ENCODE measurements at places on chromosomes 5 and 9.

GRCh38 chr5:79886456-79886855, 104.6 kb downstream of the MTX3 start:
- DNase-seq = no peak

- DNase-seq = no peak
Measured at GRCh38 chr5:143677403-143677802, 134.6 kb upstream of the HMHB1 start.

- DNase-seq = no peak
Measured at GRCh38 chr5:158027806-158028775, 169.1 kb upstream of the CLINT1 start.

DNA sequence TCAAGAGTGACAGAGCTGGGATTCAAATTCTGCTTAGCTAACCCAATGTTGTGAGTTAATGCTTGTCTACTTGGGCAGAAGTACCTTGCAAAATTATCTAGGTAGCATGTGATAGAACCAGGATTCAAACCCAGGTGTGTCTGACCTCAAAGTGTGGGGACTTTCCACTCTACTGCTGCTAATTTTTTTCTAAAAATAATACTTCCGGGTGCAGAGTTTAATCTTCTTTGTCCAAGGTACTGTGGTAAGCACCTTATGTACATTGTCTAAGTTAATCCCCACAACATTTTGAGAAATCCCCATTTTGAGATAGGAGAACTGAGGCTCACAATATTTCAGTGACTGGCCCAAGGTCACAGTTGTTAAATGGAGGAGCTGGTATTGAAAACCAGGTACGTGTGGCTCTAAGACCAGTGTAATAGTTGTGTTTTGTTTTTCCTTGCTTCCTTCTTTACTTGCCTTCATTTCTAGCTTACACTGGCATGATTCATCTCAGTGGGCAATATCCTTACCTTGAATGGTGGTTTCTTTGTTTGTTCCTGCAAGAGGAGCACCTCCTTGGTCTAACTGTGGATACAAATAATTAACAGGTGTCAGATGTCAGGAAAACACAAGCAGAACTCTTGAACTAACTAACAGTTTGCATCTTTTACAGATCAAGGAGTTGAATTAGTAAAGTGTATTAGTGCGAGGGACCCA, 7.5 kb downstream of the ALDOB start:
- no peak for DNase-seq

DNA sequence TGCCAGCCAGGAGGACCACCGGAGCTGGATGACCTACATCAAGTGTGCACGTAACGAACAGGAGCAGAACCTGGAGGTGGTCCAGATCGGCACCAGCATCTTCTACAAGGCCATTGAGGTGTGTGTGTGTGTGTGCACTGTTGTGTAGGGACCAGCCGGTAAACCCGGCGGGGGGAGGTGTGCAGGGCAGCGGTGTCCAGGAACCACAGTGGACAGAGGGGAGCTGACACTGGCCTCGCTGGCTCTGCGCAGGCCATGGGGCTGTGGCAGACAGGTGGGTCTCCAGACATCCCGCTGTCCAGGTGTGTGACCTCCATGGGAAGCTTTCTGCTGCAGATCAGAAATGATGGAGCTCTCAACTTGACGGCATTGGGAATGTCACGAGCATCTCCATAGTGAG, 3.8 kb downstream of the PRDM12 start:
- DNase-seq = no peak

DNA sequence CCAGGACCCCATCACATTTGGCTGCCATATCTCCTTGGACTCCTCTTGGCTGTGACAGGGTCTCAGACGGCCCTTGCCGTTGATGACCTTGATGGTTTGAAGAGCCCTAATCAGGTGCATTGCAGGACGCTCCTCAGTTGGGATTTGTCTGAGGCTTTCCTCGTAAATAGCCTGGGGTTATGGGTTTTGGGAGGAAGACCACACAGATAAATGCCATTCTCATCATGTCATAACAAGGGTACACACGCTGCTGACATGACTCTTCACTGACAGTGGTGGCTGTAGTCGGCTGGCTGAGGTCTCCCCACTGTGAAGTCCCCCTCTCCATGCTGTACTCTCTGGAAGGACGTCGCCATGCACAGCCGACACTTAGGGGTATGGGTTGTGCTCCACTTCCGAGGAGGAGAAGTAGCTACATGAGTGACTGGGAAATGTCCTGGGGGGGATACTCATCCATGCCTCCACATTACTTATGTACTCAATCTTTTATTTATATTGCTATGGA, 42.9 kb upstream of the SPTLC1 start:
- no peak for DNase-seq

DNA sequence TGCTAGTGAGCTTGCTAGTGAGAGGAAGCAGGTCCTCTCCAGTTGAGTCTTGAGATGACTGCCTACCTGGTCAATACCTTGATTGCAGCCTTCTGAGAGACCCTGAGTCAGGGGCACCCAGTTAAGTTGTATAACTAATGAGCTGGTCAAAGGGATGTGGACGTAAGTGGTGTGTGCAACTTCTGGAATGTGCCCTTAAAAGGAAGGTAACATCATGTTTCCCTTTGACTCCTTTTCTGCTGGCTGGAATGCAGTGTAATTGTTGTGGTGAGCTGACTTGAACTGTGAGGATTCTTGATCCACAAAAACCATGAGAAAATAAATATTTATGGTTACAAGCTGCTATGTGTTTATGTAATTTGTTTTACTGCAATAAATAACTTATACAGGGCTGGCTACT, 2.4 kb upstream of the SNX2 start:
- DNase-seq = no peak
